Stimulated activated CD4-positive, alpha-beta T cell treated with anti-CD3 and anti-CD28 coated beads, Interleukin-1b, Interleukin-23, amount 100 ng/mL, for 1 hour (primary cell): ENCODE measurements at places on chromosomes 6 and 20.

DNA sequence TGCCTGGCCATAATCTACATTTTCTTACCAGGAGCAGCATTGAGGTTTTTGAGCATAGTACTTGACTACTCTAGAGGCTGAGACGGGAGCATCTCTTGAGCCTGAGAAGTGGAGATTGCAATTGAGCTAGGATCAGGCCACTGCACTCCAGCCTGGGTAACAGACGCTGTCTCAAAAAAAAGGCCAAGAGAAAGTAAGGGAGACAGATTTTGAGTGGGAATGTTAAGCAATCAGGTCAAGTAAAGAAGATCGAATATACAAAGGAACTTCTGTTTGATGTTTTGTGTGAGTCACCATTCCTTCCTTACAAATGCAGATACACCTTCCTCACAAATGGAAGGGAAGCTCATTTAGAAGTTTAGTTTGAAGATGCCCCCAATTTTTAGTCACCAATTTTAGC lies 4.4 kb downstream of the PNRC1 start:
- no peak for DNase-seq

- no peak for DNase-seq
Observed at GRCh38 chr20:33653218-33653899, 8.8 kb upstream of the C20orf144 start.

DNA sequence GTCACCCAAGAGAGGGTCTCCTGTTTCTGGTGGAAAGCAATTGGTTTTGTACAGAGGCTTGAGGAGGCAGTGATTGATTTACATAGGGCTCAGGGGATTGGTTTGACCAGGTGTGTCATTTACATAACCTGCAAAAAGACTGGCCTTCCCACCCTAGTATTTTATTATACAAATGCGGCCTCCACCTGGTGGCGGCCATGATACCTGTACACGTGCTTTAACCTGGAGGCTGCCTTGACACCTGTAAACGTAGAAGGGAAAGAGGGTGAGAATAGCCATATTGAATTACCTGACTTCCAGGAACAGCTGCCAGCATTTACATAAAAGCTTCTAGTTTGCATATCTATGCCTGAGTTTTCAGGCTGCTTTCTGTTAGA lies 48.7 kb downstream of the HLA-DPB1 start:
- no peak for DNase-seq

DNA sequence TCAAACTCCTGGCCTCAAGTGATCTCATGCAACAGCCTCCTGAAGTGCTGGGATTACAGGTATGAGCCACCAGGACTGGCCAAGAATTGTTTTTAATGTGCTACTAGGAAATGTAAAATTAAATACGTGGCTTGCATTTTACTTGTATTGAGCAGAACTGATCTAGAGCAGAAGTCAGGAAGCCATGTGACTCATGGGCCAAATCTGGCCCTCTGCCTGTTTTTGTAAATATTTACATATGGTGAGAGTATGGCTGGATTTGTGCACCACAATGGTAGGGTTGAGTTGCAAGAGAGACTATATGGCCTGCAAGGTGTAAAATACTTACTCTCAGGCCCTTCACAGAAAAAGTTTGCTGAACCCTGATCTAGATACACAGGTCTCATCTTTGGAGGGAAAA lies 75.8 kb downstream of the LAMP5 start:
- DNase-seq, result no peak

DNA sequence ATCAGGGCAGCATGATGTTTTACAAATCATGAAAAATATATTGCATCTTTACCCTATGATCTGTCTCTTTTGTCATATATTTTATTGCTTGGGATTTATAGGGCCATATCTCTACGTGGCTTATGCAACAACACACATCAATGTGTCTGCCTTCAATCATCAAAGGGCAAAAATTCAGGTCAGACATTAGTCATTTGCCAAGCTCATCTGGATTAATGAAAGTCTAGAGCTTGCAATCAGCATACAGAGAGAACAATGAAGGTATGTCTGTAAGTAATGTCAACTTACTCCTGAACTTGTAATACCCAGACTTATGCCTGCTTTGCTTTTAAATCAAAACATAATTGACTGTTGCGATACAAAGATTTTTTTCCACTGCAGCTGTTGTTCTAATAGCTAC lies 282.7 kb downstream of the HAO1 start:
- DNase-seq, result no peak

GRCh38 chr20:17832236-17832915 lies 132.6 kb downstream of the BANF2 start:
- no peak for DNase-seq
